ENCODE measurements at places on chromosomes 7 and 10.

- DNase-seq, result no peak
Measured at GRCh38 chr7:127040042-127040441, 212.7 kb downstream of the GRM8 start.

GRCh38 chr7:63925262-63925625 lies 73.4 kb upstream of the ZNF722 start:
- DNase-seq, result no peak

GRCh38 chr7:2373124-2373556 lies 18.5 kb downstream of the EIF3B start:
- no peak for DNase-seq

DNA sequence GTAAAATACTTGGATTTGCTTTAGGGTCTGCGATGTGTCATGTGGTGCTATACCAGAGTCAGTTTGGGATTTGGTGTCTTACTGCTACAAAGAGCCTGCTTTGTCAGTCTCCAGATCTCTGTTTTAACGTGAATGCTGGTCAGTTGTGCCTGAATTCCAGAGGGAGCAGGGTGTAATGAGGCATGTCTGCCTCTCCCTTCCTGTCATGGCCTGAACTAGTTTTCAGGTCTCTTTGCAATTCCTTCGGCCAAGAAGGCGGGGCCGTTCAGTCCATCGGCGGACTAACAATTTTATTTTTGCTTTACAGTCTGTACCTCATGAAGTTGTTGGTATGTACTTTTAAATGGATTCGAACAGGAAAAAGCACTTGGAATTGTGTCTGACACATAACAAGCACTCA lies 465.1 kb upstream of the ADARB2 start:
- no peak for DNase-seq

- DNase-seq, result peak; percentile 22
Measured at GRCh38 chr10:61733358-61733940, 70.7 kb downstream of the CABCOCO1 start.

GRCh38 chr10:88851706-88852105 lies at the start of gene ANKRD22:
Gene ANKRD22, minus strand, starts transcription at chr10:88851844. Its CDS starts 237 bp downstream, at chr10:88851607.
- DNase-seq, result no peak

DNA sequence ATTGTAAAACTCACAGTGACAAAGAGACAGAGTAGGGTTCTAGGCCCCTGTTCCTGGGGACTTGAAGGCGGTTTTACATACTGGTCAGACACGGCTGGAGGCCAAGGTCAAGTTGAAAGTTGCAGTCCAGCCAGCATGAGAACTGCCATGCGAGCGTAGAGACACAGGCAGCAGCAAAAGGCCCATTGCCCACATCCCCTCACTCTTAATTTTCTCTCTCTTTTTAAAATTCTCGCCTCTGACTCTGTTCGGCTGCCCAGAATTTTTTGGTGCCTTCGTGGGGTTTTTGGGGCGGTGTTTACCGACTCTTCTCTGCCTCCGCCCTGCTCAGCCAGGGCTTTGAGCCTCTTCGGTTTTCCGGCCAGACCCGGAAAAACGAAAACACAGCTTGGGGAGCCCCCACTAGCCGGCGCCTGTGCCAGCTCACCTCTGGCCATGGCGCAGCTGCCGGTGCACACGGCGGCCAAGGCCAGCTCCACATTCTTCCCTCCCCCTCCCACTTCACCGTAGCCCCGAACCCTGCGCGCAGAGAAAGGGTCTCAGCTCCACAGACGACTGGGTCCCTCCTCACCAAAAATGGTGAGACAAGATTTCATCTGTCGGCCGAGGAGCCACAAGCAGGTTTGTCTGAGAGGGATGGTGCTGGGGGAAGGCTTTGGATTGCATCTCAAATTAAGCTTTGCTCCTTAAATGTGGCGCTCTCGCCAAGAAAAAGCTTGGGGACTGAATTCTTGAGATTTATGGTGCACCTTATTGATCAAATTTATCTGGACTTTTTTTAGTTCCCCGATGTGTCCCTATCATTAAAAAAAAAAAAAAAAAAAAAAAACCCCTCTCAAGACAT lies 2.3 kb upstream of the HOXA13 start:
- DNase-seq, result no peak

GRCh38 chr7:946256-946996 lies 8.1 kb downstream of the ADAP1 start:
- DNase-seq, result no peak

DNA sequence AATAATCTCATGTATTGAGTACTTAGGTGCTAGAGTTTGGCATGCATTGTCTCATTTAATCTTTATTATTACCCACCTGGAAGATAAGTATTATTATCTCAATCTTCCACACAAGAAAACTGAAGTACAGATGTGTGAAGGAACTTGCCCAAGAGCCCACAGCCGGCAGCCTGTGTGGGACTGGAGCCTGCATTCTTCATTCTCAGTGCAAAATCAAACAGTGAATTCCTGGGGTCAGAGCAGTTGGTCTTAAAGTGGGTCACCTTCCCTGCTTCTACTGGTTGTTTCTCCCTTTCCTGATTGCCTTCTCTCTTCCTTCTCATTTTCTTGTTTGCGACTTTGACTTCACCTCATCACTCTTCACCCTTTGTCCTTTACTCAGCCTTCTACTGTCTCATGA lies 144.7 kb upstream of the LYZL1 start:
- DNase-seq, result no peak

GRCh38 chr7:46099076-46099475 lies 178.0 kb upstream of the IGFBP3 start:
- no peak for DNase-seq

- DNase-seq, result no peak
Measured at GRCh38 chr10:78804411-78805032, 264.2 kb upstream of the ZMIZ1 start.

- DNase-seq, result no peak
Measured at GRCh38 chr10:65194126-65194525, 1672.9 kb downstream of the REEP3 start.

GRCh38 chr10:27433976-27434375 lies 70.1 kb upstream of the RAB18 start:
- no peak for DNase-seq

DNA sequence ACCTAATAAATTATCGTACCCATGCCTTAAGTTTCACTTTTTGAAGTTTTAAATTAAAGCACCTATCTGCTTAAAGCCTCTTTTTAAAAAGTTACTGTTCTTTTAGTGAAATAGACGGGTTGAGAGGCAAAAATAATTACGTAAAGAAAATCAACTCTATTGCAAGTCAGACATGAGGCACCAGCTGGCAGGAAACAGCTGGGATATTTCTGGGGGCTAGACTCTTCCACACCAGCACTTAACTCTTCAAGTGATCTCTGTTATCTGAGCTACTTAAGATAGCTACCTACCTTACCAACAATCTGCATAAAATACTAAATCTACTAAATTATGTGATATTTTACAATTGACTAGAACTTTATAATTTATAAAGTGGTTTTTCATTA lies 35.8 kb downstream of the GBF1 start:
- no peak for DNase-seq

DNA sequence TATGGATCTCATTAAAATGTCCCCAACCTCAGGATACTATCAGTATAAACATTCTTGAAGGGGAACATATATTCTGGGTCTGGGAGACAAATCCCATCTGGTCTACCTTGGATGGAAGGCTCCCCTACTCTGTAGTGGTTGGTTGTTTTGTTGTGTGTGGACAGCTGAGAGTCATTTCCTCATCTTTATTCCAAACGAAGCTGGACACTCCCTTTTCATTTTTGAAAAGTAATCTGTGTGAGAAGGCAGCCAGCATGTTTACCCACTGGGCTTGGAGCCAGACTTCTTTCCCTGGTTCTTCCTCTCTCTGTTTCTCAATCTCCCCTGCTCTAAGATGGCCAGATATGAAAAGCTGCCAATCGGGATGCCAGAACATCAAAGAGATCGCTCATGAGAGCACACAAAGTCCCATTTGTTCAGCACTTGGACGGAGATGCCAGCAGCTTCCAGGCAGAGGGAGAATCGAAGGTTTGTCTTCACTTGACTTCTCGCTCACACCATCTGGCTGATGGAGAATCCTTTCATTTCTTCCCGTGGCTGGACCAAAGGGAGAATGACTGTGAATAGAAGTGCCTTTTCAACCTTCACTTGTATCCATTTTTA lies 108.1 kb upstream of the AGR3 start:
- DNase-seq, result no peak

- no peak for DNase-seq
Measured at GRCh38 chr7:155860840-155861479, 48.7 kb upstream of the SHH start.

DNA sequence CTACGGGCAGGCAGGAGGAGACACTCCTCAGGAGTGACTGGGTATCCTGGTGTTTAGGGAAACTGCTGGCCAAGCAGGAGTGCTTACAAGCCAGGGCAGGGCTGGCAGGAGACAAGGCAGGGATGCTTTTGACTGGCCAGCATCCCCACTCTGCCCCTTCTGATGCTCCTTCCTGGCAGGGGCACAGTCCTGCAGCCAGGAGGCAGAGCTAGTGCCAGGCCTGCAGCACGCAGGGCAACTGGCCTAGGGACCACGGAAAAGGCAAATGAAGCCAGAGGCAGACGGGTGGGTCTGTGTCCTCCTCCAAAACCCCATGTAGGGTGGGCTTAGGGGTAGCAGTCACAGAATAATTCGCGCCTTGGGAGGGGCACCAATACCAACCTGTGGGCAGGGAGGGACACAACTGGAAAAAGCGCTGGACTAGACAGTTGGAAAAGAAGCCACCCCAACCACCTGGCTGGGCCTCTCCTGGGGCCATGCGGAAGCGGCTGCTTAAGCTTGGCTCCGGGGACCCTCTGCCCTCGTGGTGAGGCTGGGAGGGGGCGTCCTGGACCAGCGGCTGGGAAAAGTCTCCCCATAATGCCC lies 4.8 kb downstream of the IMPDH1 start:
- DNase-seq, result no peak

Measured in activated naive CD4-positive, alpha-beta T cell treated with anti-CD3 and anti-CD28 coated beads, Interleukin-2, amount 10 ng/mL, durations not matched to agents 7 days and 5 days (primary cell).